NK-92 treated with Interleukin-12 subunit alpha and Interleukin-12 subunit beta, amount 100 ng/mL, for 24 hours (cell line): ENCODE measurements at places on chromosomes 4 and X.

DNA sequence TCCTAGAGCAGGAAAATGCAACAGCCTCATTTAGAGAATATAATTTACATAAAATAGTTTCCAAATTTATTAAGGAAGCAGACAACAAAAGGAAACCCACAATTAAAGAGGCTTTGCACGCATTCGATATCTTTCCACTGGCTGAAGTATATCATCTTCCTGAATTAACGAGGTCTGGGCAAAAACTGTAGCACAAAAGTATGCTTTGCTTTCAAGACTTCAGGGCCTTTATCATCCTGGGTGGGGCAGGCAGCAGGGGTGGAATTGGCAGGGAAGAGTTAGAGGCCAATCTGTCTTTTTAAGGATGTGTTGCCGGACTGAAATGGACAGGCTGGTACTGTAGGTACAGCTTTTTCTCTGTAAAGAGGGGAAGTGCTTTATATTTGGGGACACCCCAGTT lies 17.0 kb upstream of the STX18 start:
- no peak for DNase-seq

- DNase-seq = no peak
Observed at GRCh38 chr4:138138774-138139173, 103.4 kb downstream of the SLC7A11 start.

DNA sequence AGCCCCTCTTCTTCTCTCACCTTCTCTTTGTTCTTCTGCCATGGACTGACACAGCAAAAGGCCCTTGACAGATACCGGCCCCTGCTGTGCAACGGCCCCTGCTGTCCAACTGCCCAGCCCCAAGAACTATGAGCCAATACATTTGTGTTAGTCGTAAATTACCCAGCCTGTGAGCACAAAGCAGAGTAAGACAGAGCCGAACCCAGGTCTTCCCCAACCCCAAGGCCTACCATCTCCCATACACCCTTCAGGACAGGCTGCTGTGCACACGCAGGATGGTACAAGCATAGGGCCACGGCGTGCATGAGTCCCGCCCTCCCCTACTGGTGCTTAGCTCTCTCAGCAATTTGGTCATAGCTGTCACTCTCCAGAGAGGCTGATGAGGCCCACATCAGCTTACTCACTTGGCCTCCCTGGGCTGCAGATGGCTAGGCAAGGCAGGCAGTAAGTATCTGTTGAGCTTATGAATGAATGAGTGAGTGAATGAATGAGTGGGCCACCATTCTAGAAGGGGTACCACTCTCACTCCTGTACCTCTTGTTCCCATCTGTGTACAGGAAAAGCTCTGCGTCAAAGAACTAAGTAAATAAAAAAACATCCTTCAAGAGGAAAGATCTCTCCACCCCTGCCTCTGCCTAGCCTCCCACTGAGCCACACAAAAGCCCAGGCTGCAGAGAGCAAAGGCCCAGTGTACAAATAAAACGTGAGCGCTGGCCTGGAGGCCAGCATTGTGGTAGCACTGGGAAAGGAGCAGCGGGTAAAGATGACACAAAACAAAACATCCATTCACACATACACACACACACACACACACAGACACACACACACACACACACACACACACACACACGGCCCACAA lies 13.9 kb downstream of the WDR1 start:
- DNase-seq = no peak

GRCh38 chrX:121333942-121334341 lies 286.5 kb downstream of the GLUD2 start:
- DNase-seq = no peak

- DNase-seq = peak; percentile 2
Observed at GRCh38 chr4:182807346-182807745, 109.8 kb downstream of the DCTD start.

GRCh38 chrX:1592470-1593142 lies 1.2 kb downstream of the AKAP17A start:
- peak; percentile 16 for DNase-seq

GRCh38 chr4:139629436-139630125 lies 36.0 kb upstream of the MGST2 start:
- DNase-seq = no peak
